Activated CD4-positive, alpha-beta memory T cell treated with anti-CD3 and anti-CD28 coated beads, Interleukin-2, amount 10 ng/mL, durations not matched to agents 7 days and 5 days (primary cell): ENCODE measurements at places on chromosomes 16 and 17. TPM values are rescaled to one million over a fixed set of nuclear protein-coding genes. Genes with fewer than 3 reads are reported as not detected.
A peak's percentile ranks its signal among the peaks of the same experiment; 100 is the strongest.

- DNase-seq = no peak
Measured at GRCh38 chr17:55424893-55425540, 3.4 kb upstream of the MMD start.

DNA sequence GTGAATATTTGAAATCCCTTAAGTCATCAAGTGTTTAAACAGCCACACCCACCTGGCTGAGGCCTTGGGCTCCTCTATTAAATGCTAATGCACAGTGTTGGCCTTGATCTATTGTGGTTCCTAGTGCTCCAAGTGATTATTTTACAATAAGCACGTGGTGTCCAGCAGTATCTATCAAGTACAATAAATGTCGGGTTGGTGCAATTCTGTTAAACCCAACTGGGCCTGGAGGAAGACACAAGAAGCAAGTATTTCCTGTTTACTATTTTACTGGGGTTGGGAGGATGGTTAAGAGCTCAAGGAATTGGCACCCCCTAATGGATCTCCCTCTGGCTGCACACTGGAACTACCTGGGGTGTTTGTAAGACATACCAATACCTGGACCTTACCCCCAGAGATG is 72.1 kb upstream of the HNF1B start:
- no peak for DNase-seq

DNA sequence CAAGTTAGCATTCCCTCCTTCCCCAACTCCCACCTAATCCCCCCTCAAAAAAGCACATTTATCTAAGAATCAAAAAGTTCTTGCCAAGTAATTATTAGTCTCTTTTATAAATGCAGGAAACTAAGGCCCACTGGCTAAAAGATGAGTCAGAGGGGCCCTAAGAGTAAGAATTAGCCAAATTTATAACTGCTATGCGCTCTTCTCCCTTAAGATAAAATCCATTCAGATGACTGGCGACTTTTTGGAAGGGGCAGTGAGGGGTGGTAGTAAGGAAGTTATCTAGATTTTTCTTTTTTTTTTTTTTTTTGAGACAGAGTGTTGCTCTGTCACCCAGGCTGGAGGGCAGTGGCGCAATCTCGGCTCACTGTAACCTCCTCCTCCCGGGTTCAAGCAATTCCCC is 17.1 kb downstream of the ZNF652 start:
- DNase-seq = no peak

Gene ZNF207
- total RNA-seq = 257 TPM

GRCh38 chr17:78774956-78775571 is 7.0 kb downstream of the CYTH1 start:
- peak; percentile 82 for DNase-seq

DNA sequence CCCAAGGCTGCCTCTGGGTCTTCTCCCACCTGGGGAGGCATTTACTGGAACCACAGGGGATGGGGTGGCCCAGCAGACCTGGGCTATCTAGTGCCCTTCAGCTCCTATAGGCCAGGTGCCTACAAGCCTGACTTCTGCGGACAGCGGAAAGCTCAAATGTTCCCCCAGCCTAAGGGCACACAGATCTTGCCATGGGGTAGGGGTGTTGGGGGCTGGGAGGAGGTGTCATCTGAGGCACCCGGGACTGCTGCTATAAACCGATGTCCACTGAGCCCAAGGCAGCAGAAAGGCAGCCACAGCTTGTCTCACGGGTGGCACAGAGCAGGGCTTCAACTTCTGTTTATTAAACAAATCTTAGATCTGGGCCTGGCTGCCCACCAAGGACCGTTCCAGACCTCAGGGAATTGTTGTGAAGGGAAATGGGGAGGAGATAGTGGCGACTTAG is 3.6 kb downstream of the MYO1C start:
- no peak for DNase-seq

DNA sequence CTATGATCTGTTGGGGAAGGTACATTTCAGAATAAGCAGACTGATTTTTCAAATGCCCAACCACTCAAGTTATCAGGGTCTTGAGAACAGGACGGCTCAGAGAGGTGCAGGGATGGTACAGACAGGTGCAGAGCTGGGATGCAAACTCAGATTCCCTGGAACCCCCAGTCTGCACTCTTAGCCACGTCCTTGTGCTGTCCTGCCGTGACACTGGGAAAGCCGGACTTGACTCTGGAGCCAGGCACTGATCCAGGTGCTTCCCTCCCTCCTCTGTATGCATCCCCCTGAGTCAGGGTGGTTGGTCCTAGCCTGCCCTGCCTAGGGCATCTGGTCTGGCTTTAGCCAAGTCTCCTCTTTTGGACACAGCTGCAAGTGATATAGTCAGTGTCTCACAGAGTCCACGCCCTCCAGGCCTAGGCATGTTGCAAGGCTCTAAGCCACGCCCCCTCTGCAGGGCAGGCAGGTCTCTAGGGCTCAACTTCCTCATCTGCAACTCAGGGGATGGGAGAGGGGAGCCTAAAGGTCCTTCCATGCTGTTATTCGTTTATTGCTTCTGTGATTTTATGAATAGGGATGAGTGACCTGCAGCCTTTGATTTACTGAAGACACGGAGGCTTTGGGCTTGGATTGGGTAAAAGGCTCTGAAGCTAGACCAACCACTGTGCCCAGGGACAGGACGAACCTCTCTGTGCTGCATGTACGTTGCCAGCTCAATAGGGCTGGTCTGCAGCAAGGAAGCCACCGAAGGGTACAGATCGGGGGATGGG is 97.3 kb downstream of the SDK2 start:
- peak; percentile 31 for DNase-seq

DNA sequence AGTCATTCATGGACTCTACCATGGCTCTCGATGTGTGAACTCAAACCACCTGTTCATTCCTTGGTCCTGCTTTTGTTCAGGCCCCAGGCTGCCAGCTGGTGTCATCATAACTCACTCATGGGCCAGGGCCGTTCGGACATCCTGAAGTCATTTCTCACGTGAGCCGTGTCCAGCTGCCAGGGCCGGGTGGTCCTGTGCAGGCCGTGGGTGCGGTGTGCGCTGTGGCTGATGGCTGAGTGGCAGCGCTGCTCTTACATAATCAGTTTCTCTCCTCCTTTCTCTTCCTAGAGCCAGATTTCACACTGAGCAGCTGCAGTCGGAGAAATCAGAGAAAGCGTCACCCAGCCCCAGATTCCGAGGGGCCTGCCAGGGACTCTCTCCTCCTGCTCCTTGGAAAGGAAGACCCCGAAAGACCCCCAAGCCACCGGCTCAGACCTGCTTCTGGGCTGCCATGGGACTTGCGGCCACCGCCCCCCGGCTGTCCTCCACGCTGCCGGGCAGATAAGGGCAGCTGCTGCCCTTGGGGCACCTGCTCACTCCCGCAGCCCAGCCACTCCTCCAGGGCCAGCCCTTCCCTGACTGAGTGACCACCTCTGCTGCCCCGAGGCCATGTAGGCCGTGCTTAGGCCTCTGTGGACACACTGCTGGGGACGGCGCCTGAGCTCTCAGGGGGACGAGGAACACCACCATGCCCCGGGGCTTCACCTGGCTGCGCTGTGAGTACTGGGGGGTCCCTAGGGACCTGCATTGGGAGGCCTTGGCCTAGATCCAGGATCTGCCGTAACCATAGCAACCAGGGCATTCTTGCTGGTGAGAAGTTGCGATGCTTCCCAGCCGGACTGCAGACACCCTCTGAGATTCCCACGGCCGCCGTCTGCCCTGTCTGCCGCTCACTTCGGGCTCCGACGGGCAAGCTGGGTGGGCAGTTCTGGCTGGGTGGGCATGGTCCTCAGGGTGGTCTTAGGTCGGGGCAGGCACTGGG is at the start of gene IL34:
Gene IL34 (plus strand): TSS at position 300 of the 982 bp plus-strand sequence. CDS start 389 bp downstream, at position 689.
- no peak for DNase-seq

DNA sequence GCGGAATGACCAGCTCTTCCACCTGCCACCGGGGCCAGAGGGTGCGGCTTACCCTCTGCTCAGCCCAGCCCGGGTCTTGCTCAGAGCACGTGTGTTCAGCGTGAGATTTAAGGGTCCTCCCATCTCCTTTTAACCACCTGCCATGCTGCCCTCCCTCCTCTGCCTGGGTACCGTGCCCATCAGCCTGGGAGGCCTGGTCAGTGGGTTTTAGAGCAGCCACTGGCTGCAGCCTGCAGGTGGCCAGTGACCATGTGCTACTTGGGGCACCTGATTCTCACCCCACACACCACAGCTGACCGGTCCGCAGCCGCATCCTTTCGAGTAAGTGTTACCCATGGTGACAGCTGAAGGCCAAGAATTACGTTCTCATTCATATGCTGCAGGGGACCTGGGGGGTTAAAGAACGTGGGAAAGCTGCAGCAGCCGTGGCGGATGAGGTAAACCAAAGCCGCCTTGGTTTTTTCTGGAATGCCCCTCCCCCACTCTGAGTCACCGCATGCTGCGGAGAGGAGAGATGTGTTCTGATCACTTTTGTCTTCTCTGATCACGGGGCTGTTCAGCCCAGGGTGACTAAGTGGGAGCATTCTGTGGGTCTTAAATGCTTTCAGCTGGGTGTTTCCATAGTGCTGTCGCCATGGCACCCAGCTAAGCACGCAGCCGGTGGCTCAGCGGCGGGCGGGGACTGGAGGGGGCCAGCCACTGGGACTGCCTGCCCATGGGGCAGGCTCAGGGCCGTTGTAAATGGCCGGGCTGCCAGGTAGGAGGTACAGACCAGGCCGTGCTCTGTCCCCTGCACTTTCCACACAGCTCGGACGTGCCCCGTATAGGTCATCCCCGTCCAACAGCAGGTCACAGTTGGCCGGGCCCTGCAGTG is 59.8 kb downstream of the BAIAP2 start:
- peak; percentile 95 for DNase-seq

Gene CDK12
- 70.7 TPM for total RNA-seq
